ENCODE measurements at places on chromosomes 4 and X. TPM values are rescaled to one million over a fixed set of nuclear protein-coding genes. Genes with fewer than 3 reads are reported as not detected.

FHIP1A gene
- polyA plus RNA-seq, result 0.01 TPM

DMRTC1 gene
- polyA plus RNA-seq, result not detected

SUPT20HL2 gene
- polyA plus RNA-seq, result not detected

SLITRK4 gene
- not detected for polyA plus RNA-seq

GUCY1A1 gene
- polyA plus RNA-seq, result not detected

CT45A1 gene
- 1.9 TPM for polyA plus RNA-seq

LAGE3 gene
- polyA plus RNA-seq, result 91.3 TPM

RIBC1 gene
- polyA plus RNA-seq, result 0.51 TPM

VEGFD gene
- polyA plus RNA-seq, result not detected

SMC1A gene
- polyA plus RNA-seq, result 80.6 TPM

NPY2R gene
- polyA plus RNA-seq, result not detected

SERPINA7 gene
- not detected for polyA plus RNA-seq

ANK2 gene
- not detected for polyA plus RNA-seq

TNIP3 gene
- polyA plus RNA-seq, result not detected

CLGN gene
- 2.3 TPM for polyA plus RNA-seq

OPHN1 gene
- 0.85 TPM for polyA plus RNA-seq

SAGE1 gene
- 35.9 TPM for polyA plus RNA-seq

PPP2R2C gene
- polyA plus RNA-seq, result not detected

GLUD2 gene
- polyA plus RNA-seq, result 5.6 TPM

INTU gene
- 2.7 TPM for polyA plus RNA-seq

C4orf50 gene
- polyA plus RNA-seq, result not detected

TXLNG gene
- 31.6 TPM for polyA plus RNA-seq

RNF150 gene
- polyA plus RNA-seq, result not detected

GAB3 gene
- polyA plus RNA-seq, result 18.3 TPM

IL2RG gene
- 25.8 TPM for polyA plus RNA-seq

TDO2 gene
- polyA plus RNA-seq, result 0.07 TPM

NXF2B gene
- polyA plus RNA-seq, result 1.8 TPM

TMEM187 gene
- 4.0 TPM for polyA plus RNA-seq

HTN1 gene
- polyA plus RNA-seq, result not detected

DNAAF6 gene
- not detected for polyA plus RNA-seq

STATH gene
- not detected for polyA plus RNA-seq

CXCL1 gene
- polyA plus RNA-seq, result 0.17 TPM

SMAD1 gene
- polyA plus RNA-seq, result 0.05 TPM

GPR143 gene
- not detected for polyA plus RNA-seq

PNMA5 gene
- 0.07 TPM for polyA plus RNA-seq

TBC1D9 gene
- not detected for polyA plus RNA-seq

SCD5 gene
- polyA plus RNA-seq, result not detected

NAP1L3 gene
- polyA plus RNA-seq, result not detected

PPP4R3C gene
- not detected for polyA plus RNA-seq

CDS1 gene
- 0.15 TPM for polyA plus RNA-seq

LNX1 gene
- polyA plus RNA-seq, result 2.3 TPM

GRXCR1 gene
- not detected for polyA plus RNA-seq

SLIT2 gene
- 2.4 TPM for polyA plus RNA-seq

SLC4A4 gene
- 0.05 TPM for polyA plus RNA-seq

DOCK11 gene
- polyA plus RNA-seq, result 42.5 TPM

STOX2 gene
- polyA plus RNA-seq, result not detected

PROM1 gene
- polyA plus RNA-seq, result not detected

VCX gene
- polyA plus RNA-seq, result 9.8 TPM

CYLC1 gene
- not detected for polyA plus RNA-seq

NAT8L gene
- polyA plus RNA-seq, result 3.7 TPM

Data from K562 (cell line).